ENCODE measurements at places on chromosomes 2 and 18. TPM values are rescaled to one million over a fixed set of nuclear protein-coding genes. Genes with fewer than 3 reads are reported as not detected.

- H3K4me3 ChIP-seq, result no peak overlapping the region
- no peaks in the 10 kb centered on the region for H3K27me3 ChIP-seq
- H3K36me3 ChIP-seq, result no peaks in the 10 kb centered on the region
- H3K4me1 ChIP-seq, result peaks cover 7% of the 10 kb centered on the region
- DNase-seq, result peak; percentile 20
Observed at GRCh38 chr2:128401680-128402079, 83.0 kb upstream of the HS6ST1 start.

DNA sequence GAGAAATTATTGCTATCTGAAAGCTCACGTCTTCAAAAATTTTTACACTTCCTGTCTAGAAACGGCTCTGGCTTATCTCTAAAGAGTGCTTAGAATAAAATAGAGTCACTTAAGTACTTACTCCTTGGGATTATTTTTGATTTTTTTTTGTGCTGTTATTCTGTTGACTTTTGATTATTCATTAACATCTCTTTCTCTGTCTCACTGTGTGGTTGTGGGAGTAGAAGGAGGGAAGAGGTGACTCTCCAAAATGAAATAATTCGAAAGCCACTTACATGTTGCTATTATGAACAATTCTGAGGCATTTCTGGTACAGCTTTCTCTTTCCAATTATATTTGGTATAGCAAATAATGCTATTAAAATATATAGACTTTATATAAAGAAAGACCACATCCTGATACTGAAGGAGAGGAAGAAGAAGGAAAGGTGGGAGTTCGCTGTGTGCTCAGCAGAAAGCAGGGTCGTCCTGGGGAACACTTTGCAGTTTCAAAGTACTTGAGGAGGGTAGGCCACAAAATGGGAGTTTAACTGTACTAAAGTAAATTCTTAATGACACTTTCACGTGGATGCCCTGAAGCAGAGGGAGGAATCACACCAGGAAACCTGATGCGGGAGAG is 9.6 kb upstream of the MMADHC start:
- no peak overlapping the region for H3K27ac ChIP-seq
- no peak overlapping the region for H3K4me3 ChIP-seq
- H3K36me3 ChIP-seq, result no peaks in the 10 kb centered on the region
- H3K27me3 ChIP-seq, result no peaks in the 10 kb centered on the region
- DNase-seq, result no peak

DNA sequence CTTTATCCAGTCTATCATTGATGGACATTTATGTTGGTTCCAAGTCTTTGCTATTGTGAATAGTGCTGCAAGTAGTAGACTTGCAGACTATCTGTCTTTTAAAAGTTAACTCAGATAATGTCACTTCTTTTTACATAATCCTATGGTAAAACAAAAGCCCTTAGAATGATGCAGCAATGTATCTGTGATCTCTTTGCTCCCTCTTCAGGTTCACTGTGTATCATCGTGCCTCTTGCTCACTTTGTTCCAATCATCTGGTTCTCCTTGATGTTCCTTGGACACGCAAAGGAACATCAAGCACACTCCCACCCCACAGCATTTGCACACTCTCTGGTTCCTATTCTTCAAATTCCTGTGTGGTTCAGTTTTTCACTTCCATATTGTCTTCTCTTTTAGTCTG is 472.5 kb upstream of the ZNF804A start:
- no peaks in the 10 kb centered on the region for H3K36me3 ChIP-seq
- no peak overlapping the region for H3K27ac ChIP-seq
- no peak overlapping the region for H3K4me3 ChIP-seq
- H3K4me1 ChIP-seq, result no peaks in the 10 kb centered on the region

GRCh38 chr2:8531481-8531880 is 150.4 kb upstream of the ID2 start:
- no peaks in the 10 kb centered on the region for H3K36me3 ChIP-seq
- H3K27me3 ChIP-seq, result no peaks in the 10 kb centered on the region
- H3K4me3 ChIP-seq, result no peak overlapping the region
- no peak for DNase-seq
- peaks cover 14% of the 10 kb centered on the region for H3K4me1 ChIP-seq

- no peaks in the 10 kb centered on the region for H3K4me1 ChIP-seq
- H3K27ac ChIP-seq, result no peak overlapping the region
- no peak for DNase-seq
- no peaks in the 10 kb centered on the region for H3K27me3 ChIP-seq
- H3K4me3 ChIP-seq, result no peak overlapping the region
Observed at GRCh38 chr2:12044857-12045256, 298.4 kb downstream of the LPIN1 start.

- no peaks in the 10 kb centered on the region for H3K4me1 ChIP-seq
- H3K27ac ChIP-seq, result no peak overlapping the region
- H3K27me3 ChIP-seq, result no peaks in the 10 kb centered on the region
- no peaks in the 10 kb centered on the region for H3K36me3 ChIP-seq
- no peak overlapping the region for H3K4me3 ChIP-seq
Observed at GRCh38 chr18:35231052-35231451, 9.8 kb upstream of the ZNF397 start.

GRCh38 chr2:28956415-28956826 is 24.7 kb upstream of the TOGARAM2 start:
- peak; percentile 91 for DNase-seq
- no peaks in the 10 kb centered on the region for H3K4me1 ChIP-seq
- no peaks in the 10 kb centered on the region for H3K36me3 ChIP-seq
- H3K27me3 ChIP-seq, result no peaks in the 10 kb centered on the region
- H3K4me3 ChIP-seq, result no peak overlapping the region

GRCh38 chr2:216681683-216682082 is 13.7 kb downstream of the IGFBP5 start:
- no peak for DNase-seq
- no peak overlapping the region for H3K27ac ChIP-seq
- no peaks in the 10 kb centered on the region for H3K27me3 ChIP-seq
- peaks cover 24% of the 10 kb centered on the region for H3K36me3 ChIP-seq
- H3K4me3 ChIP-seq, result no peak overlapping the region

GRCh38 chr2:68466778-68467076 is 367 bp downstream of the FBXO48 start:
- no peak overlapping the region for H3K27ac ChIP-seq
- DNase-seq, result no peak
- peaks cover 6% of the 10 kb centered on the region for H3K4me1 ChIP-seq
- no peaks in the 10 kb centered on the region for H3K27me3 ChIP-seq
- peak overlapping the region; percentile 96 for H3K4me3 ChIP-seq
- no peaks in the 10 kb centered on the region for H3K36me3 ChIP-seq

GRCh38 chr2:126913329-126913728 is 14.6 kb downstream of the TEX51 start:
- H3K4me1 ChIP-seq, result peaks cover 5% of the 10 kb centered on the region
- H3K36me3 ChIP-seq, result no peaks in the 10 kb centered on the region
- no peak overlapping the region for H3K27ac ChIP-seq
- DNase-seq, result peak; percentile 13
- no peak overlapping the region for H3K4me3 ChIP-seq

DNA sequence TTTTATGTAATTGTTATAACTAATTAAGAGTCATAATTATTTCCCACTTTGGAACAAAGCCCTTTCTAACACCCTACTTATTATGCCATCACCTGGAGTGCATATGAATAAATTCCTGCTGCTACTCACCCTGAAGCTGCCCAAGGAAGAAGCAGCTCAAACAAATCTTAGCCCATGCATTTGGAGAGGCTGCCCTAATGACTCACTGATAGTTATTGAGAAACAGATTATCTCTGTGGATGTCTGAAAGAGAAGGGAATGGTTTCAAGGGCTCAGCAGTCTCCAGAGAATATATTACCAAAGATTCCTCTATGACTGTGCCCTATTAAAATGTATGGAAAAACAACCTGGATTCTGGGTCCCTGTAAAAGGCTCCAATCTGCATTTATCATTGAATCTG is 81.0 kb downstream of the GPR39 start:
- DNase-seq, result no peak
- no peaks in the 10 kb centered on the region for H3K27me3 ChIP-seq
- H3K4me1 ChIP-seq, result no peaks in the 10 kb centered on the region
- no peaks in the 10 kb centered on the region for H3K36me3 ChIP-seq
- H3K4me3 ChIP-seq, result no peak overlapping the region

GRCh38 chr2:170261566-170261965 is 83.6 kb downstream of the MYO3B start:
- H3K27ac ChIP-seq, result no peak overlapping the region
- H3K4me3 ChIP-seq, result peak overlapping the region; percentile 53
- H3K4me1 ChIP-seq, result peaks cover 13% of the 10 kb centered on the region
- DNase-seq, result no peak
- H3K36me3 ChIP-seq, result no peaks in the 10 kb centered on the region

DNA sequence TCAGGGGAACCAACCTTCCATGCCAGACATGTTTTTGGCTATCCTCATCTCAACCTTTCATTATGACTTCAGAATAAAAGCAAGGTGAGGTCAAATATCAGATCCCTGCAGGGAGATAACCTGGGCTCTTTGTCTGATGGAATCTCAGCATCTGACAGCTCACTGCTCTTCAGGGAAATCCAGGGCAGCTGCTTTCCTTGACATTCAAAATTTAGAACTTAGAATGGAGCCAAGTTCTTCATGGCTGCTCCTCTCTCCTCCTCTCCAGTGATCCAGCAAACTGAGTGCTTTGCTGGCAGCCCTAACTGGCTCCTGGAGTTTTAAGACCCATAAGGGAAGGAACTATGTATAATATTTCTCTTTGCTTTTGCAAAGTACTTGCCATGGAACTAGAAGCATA is 716.3 kb downstream of the TSN start:
- no peaks in the 10 kb centered on the region for H3K4me1 ChIP-seq
- no peak overlapping the region for H3K4me3 ChIP-seq
- H3K27ac ChIP-seq, result no peak overlapping the region
- no peaks in the 10 kb centered on the region for H3K27me3 ChIP-seq

GRCh38 chr2:74071426-74071825 is 76.3 kb downstream of the BOLA3 start:
- H3K36me3 ChIP-seq, result peaks cover 31% of the 10 kb centered on the region
- no peak overlapping the region for H3K27ac ChIP-seq
- H3K4me3 ChIP-seq, result no peak overlapping the region
- H3K27me3 ChIP-seq, result no peaks in the 10 kb centered on the region
- DNase-seq, result no peak

DNA sequence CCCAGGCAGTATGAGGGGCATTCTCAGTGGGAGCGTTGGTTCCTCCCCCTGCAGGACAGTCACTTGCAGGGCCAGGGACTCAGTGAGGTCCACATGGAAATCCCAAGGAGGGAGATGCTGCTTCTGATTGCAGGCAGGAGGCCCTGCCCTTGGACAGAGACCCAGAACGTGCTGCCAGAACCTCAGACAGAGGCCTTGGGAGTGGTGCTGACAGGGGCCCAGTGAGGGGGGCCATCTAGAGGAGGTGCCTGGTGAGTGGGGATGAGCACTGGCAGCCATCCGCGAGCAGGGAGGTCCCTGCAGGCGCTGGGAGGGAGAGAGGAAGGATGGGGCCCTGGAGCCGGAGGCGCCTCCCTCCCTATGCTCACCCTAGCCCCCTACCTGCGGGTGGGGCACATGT is 133.1 kb downstream of the DYSF start:
- no peak overlapping the region for H3K27ac ChIP-seq
- H3K36me3 ChIP-seq, result no peaks in the 10 kb centered on the region
- H3K27me3 ChIP-seq, result no peaks in the 10 kb centered on the region

- H3K4me3 ChIP-seq, result peak overlapping the region; percentile 12
- H3K4me1 ChIP-seq, result peaks cover 5% of the 10 kb centered on the region
- H3K27ac ChIP-seq, result no peak overlapping the region
- H3K36me3 ChIP-seq, result no peaks in the 10 kb centered on the region
Observed at GRCh38 chr18:27118973-27119372, 66.1 kb downstream of the CHST9 start.

- no peak for DNase-seq
- H3K36me3 ChIP-seq, result peaks cover 37% of the 10 kb centered on the region
Observed at GRCh38 chr2:61167579-61167978, 5.6 kb downstream of the C2orf74 start.

- H3K4me3 ChIP-seq, result no peak overlapping the region
- no peak for DNase-seq
- no peak overlapping the region for H3K27ac ChIP-seq
- H3K27me3 ChIP-seq, result no peaks in the 10 kb centered on the region
Observed at GRCh38 chr18:79888016-79888415, 63.4 kb downstream of the SLC66A2 start.

DNA sequence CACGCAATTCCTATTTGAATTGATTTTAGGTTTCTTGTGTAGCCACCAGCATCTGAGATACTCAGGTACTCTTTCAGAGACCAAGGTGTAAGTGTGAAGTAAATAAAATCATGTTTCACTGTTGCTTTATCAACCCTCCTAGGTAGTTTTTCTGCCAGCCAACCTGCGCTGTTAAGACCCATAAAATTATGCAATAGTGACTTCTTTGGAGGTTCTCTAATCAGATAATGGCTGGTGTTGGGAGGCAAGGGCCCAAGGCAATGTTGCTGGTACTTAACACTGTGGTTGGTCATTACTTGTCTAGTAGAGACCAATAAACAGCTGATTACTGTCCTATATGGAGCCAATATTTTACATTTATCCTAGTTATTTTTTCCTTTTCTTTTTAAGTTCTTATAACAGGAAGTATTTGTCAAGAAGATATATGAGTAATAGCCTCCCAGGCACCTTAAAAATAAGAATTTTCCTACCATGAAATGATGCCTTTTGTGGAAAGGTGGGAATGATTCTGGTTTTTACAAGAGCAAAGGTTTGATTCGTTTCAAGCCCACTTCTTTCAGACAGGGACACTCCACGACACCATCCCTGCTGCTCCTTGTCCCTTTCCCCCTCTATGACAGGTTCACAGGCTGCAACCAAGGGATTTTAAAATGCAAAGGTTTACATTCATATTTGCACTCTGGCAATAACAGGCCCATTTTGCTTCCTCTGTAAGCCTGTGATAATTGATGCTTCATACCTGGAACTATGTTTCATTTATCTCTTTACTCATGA is 259.3 kb downstream of the MEIS1 start:
- no peaks in the 10 kb centered on the region for H3K4me1 ChIP-seq
- no peak for DNase-seq
- H3K27ac ChIP-seq, result no peak overlapping the region

DNA sequence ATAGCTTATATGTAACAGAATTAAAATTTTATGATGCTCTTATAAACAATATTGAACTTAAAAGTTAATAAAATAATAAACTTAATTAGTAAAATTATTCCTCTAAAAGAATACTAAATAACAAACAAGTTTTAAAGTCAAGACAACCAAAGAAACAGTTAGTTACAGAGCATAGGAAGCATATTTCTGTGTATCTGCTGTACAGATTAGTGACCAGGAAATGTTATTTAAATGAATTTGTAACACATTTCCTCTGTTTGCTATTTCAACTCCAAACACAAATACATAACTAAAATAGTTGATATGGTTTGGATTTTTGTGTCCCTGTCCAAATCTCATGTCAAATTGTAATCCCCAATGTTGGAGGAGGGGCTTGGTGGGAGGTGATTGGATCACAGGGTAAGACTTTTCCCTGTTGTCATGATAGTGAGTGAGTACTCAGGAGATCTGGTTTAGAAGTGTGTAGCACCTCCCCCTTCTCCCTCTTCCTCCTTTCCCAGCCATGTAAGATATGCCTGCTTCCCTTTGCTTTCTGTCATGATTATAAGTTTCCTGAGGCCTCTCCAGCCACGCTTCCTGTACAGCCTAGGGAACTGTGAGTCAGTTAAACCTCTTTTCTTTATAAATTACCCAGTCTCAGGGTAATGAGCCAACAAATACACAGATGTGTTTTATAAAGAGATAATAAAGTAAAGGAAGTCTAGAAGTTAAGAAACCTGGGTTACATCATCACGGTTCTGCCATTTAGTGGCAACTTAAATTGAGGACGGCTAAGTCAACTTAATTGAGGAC is 51.8 kb downstream of the ROCK2 start:
- DNase-seq, result peak; percentile 50
- peak overlapping the region; percentile 20 for H3K27ac ChIP-seq
- H3K4me3 ChIP-seq, result no peak overlapping the region
- no peaks in the 10 kb centered on the region for H3K27me3 ChIP-seq
- H3K36me3 ChIP-seq, result no peaks in the 10 kb centered on the region

LCT gene
- 0.11 TPM for total RNA-seq

UGT1A4 gene
- total RNA-seq, result not detected

AGXT gene
- not detected for total RNA-seq

SSB gene
- total RNA-seq, result 199 TPM

CXCR1 gene
- total RNA-seq, result not detected

FEV gene
- total RNA-seq, result not detected

All from endodermal cell (in vitro differentiated cells).